Activated T-cell treated with anti-CD3 and anti-CD28 coated beads for 24 hours (primary cell): ENCODE measurements at places on chromosomes 6 and 20.

- DNase-seq: no peak
Observed at GRCh38 chr6:111854683-111855082, 18.6 kb downstream of the FYN start.

DNA sequence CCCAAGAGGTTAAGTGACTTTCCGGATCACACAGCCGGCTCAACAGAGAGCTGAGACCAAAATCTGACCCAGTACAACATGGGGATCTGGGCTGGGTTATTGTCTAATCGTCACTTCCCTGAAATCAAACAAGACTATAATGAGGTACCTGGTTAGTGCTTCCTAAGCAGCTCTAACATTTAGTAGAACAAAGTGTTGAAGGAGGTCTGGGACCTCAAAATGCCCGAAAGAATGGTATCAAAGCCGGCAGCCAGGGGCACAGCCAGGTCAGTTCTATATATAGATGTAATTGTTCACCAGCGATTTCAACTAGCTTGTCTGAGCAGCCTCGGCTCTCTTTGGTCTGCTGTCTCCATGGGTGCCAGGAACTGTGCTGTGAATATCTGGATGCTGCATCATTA lies 245.5 kb upstream of the ECI2 start:
- DNase-seq: no peak

DNA sequence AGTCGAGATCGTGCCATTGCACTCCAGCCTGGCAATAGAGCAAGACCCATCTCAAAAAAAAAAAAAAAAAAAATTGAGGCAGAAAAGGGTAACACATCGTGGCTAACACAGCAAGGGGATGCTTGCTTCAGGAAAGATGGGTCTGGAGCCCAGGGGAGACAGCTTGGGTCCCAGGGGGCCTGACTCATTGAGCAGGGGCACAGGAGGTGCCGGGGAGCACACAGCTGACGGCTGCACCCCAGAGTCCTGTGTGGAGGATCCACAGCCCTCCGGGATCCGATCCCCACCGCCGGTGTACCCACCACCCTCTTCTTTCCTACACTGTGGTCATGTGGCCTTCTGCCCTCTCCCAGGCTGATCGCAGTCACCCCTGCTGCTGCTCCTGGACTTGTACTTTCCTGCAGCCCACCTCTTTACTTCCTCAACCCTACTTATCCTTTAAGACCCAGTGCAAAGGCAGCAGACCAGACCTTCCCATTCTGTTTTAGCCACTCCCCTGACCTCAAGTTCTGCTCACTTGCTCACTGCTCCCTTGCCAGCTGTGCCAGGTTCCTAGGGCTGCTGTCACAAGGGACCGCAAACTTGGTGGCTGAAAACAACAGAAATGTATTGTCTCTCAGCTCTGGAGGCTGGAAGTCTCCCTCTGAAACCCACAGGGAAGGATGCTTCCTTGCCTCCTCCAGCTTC lies 17.6 kb upstream of the EZR start:
- no peak for DNase-seq

- DNase-seq: no peak
Observed at GRCh38 chr6:131923356-131923755, 27.8 kb downstream of the CCN2 start.

DNA sequence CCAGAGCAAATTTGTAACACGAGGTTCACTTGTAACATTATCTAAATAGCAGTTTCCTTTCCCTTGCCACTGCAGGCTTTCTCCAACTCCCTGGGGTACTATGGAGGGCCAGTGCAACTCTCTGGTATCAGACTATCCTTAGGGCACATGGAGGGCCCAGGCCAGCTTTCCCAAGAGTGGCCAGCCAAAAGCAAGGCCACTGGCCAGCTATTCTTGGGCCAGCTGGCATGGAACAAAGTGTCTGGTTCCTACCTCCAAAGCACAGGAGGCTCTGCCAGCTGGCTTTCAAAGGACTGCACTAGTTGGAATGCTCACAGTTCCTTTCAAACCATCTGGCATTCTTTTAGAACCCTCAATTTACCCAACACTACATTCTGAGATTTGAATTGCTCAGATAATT lies 8.7 kb downstream of the RNF24 start:
- no peak for DNase-seq
